ENCODE measurements at places on chromosomes 5 and 9. TPM values are rescaled to one million over a fixed set of nuclear protein-coding genes. Genes with fewer than 3 reads are reported as not detected.
A peak's percentile ranks its signal among the peaks of the same experiment; 100 is the strongest.

DNA sequence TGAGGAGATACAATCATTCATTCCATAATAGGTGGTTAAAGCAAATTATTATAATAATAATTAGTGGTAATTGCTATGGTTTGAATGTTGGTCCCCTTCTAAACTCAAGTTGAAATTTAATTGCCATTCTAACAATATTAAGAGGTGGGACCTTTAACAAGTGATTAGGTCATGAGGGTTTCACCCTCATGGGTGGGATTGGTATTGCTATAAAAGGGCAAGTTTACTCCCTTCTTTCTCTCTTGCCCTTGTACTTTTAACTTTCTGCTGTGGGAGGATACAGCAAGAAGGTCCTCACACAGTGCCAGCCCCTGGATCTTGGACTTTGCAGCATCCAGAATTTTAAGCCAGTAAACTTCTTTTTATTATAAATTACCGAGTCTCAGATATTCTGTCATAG, 101.9 kb upstream of the PARP8 start:
- H3K36me3 ChIP-seq: no peaks in the 10 kb centered on the region
- peak overlapping the region; percentile 51 for H3K27ac ChIP-seq
- no peaks in the 10 kb centered on the region for H3K4me1 ChIP-seq

DNA sequence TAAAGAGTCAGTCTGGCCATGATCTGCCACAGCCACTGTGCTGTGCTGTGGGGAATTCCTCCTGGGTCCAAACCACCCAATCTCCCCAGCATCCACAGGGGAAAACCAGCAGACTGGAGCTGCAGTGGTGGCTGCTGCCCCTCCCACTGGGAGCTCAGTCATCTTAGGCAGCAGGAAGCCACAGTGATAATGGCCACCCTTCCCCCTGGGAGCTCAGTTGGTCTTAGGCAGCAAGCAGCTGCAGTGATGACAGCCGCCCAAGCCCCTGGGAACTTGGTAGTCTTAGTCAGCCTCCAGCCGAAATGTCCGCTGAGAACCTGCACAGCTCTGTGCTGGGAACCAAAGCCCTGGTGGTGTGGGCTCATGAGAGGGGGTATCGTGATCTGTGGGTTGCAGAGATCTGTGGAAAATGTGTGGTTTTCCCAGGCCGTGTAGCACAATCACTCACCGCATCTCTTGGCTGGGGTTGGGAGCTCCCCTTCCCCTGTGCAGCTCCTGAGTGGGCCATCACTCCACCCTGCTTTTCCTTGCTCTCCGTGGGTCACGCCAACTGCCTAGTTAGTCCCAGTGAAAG, 38.4 kb upstream of the SMIM15 start:
- H3K4me3 ChIP-seq: no peak overlapping the region
- no peaks in the 10 kb centered on the region for H3K36me3 ChIP-seq
- peak overlapping the region; percentile 28 for H3K27ac ChIP-seq
- peaks cover 2% of the 10 kb centered on the region for H3K4me1 ChIP-seq

- peak; percentile 4 for DNase-seq
- H3K4me3 ChIP-seq: no peak overlapping the region
- H3K36me3 ChIP-seq: no peaks in the 10 kb centered on the region
Observed at GRCh38 chr9:72703574-72703973, 182.2 kb downstream of the TMC1 start.

MOCS2 gene
- total RNA-seq: 13.0 TPM

- H3K36me3 ChIP-seq: no peaks in the 10 kb centered on the region
- no peak for DNase-seq
- no peaks in the 10 kb centered on the region for H3K4me1 ChIP-seq
Observed at GRCh38 chr9:27699621-27700020, 126.3 kb upstream of the C9orf72 start.

GRCh38 chr5:39485079-39485478, 60.3 kb upstream of the DAB2 start:
- no peak overlapping the region for H3K4me3 ChIP-seq
- no peaks in the 10 kb centered on the region for H3K4me1 ChIP-seq
- no peaks in the 10 kb centered on the region for H3K36me3 ChIP-seq
- H3K27ac ChIP-seq: no peak overlapping the region

GRCh38 chr9:10079284-10079964, 533.4 kb downstream of the PTPRD start:
- H3K4me3 ChIP-seq: no peak overlapping the region
- no peaks in the 10 kb centered on the region for H3K4me1 ChIP-seq
- no peak overlapping the region for H3K27ac ChIP-seq
- H3K36me3 ChIP-seq: no peaks in the 10 kb centered on the region
- DNase-seq: no peak
- H3K27me3 ChIP-seq: no peaks in the 10 kb centered on the region

DNA sequence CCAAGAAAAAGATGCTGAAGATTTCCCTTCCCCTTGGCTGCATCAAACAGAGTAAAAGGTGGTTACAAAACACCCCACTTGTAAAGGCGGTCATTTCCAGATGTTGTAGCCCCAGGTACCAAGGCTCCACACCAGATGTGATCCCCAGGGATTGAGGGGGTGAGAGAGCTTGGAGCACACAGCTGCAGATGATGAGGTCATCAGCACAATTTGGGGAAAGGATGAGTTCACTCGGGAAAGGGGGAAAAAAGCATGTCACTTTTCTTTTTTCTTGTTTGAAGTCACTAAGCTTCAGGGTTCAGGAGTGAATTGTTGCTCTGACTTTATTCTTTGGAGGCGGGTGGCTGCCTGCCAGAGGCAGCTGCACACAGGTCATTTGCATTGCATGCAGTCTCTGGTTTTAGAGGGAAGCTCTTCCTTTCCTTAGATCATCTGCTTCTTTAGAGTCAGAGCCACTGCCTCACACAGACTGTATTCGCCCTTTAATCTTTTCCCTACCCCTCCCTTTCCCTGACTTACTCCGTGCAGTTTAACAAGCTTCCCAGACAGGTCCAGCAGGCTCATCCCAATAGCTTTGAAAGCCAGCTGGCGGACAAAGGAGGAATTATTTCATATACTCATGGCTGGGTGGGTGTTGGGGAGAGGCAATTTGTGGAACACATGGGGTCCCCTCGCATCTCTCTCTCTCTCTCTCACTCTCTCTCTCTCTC, 409.3 kb upstream of the SLC24A2 start:
- no peak overlapping the region for H3K27ac ChIP-seq
- no peak for DNase-seq
- no peaks in the 10 kb centered on the region for H3K4me1 ChIP-seq
- H3K36me3 ChIP-seq: no peaks in the 10 kb centered on the region

GRCh38 chr5:61100437-61100836, 61.8 kb downstream of the SMIM15 start:
- DNase-seq: no peak
- H3K4me1 ChIP-seq: no peaks in the 10 kb centered on the region
- H3K4me3 ChIP-seq: no peak overlapping the region

- no peak overlapping the region for H3K27ac ChIP-seq
- H3K27me3 ChIP-seq: no peaks in the 10 kb centered on the region
- H3K36me3 ChIP-seq: no peaks in the 10 kb centered on the region
- no peak for DNase-seq
Observed at GRCh38 chr9:100170556-100170955, 71.5 kb downstream of the INVS start.

GABRA6 gene
- total RNA-seq: not detected

- H3K27ac ChIP-seq: no peak overlapping the region
- H3K4me1 ChIP-seq: no peaks in the 10 kb centered on the region
- DNase-seq: no peak
- H3K36me3 ChIP-seq: no peaks in the 10 kb centered on the region
- no peak overlapping the region for H3K4me3 ChIP-seq
- no peaks in the 10 kb centered on the region for H3K27me3 ChIP-seq
Observed at GRCh38 chr9:70065572-70065971, 21.9 kb downstream of the MAMDC2 start.

DNA sequence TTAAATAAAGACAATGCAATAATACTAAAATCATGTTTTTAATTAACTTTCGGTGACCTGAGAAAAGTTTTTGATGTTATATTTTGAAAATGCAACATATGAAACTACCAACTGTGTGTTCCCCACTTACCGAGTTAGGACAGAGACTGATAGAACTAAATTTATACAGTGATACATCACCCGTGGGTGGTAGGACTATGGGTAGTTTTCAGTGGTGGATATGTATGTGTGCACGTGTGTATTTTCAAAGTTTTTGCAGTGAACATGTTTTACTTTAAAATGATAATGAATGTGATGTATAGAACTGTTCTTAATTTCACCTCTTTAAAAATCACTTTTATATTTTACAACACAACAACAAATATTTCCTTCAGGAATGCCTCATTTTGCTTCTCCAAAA, 25.0 kb upstream of the ACO1 start:
- no peaks in the 10 kb centered on the region for H3K36me3 ChIP-seq
- DNase-seq: no peak
- no peak overlapping the region for H3K4me3 ChIP-seq
- no peaks in the 10 kb centered on the region for H3K27me3 ChIP-seq
- no peaks in the 10 kb centered on the region for H3K4me1 ChIP-seq

GRCh38 chr9:98603821-98604383, 104.8 kb downstream of the GABBR2 start:
- H3K4me3 ChIP-seq: no peak overlapping the region
- no peaks in the 10 kb centered on the region for H3K27me3 ChIP-seq
- no peak overlapping the region for H3K27ac ChIP-seq

- no peak for DNase-seq
- H3K27me3 ChIP-seq: no peaks in the 10 kb centered on the region
- no peaks in the 10 kb centered on the region for H3K4me1 ChIP-seq
- H3K4me3 ChIP-seq: no peak overlapping the region
- H3K27ac ChIP-seq: no peak overlapping the region
- no peaks in the 10 kb centered on the region for H3K36me3 ChIP-seq
Observed at GRCh38 chr9:83449983-83450382, 88.2 kb downstream of the FRMD3 start.

GRCh38 chr9:34982361-34982760, 7.2 kb upstream of the DNAJB5 start:
- no peak overlapping the region for H3K27ac ChIP-seq
- peaks cover 35% of the 10 kb centered on the region for H3K4me1 ChIP-seq
- DNase-seq: no peak
- no peaks in the 10 kb centered on the region for H3K36me3 ChIP-seq

SMC5 gene
- 21.1 TPM for total RNA-seq

PRPF4 gene
- total RNA-seq: 31.7 TPM

CDH9 gene
- total RNA-seq: not detected

INSYN2B gene
- not detected for total RNA-seq

- H3K4me1 ChIP-seq: no peaks in the 10 kb centered on the region
- no peaks in the 10 kb centered on the region for H3K27me3 ChIP-seq
- no peak overlapping the region for H3K4me3 ChIP-seq
- no peak for DNase-seq
- no peaks in the 10 kb centered on the region for H3K36me3 ChIP-seq
Observed at GRCh38 chr9:91255327-91255726, 106.4 kb downstream of the AUH start.

DNA sequence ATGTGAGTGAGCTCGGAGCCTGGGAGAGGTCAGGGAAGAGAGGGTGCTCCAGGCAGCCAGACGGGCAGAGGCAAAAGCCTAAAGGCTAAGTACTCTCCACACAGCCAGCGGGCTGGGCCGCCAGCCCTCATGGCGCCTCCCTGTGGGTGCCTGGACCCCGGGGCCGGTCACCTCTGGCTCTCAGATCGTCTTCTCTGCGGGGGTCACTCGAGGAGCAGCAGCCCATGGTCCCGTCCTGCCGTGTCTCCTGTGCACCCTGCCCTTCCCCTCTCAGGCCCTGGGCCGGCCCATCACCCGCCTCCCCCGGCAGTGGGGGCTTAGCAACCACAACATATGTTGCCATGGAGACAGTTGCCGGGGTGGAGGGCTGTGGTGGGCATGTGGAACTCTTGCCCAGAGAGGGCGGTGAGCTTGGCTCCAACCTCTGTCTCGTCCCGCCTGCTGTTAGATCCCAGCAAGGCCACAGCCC, 4.2 kb downstream of the AK1 start:
- H3K4me3 ChIP-seq: no peak overlapping the region
- H3K27me3 ChIP-seq: no peaks in the 10 kb centered on the region
- no peak for DNase-seq

DNA sequence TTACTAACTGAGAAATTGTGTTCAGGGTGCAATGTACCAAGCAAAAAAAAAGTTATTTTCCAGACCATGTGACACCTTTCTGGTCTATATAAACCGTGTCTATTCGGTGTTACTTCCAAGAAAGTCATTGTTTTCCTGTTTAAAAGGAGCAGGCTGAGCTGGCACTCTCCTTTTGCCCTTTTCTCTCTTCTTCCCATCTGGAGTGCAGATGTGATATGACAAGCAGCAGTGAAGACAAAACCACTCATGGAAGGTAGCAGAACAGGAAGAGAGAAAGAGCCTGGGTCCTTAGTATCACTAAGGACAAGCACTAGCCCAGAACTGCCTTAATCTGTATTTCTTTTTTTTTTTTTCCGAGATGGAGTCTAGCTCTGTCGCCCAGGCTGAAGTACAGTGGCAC, 25.6 kb downstream of the LYRM7 start:
- H3K27me3 ChIP-seq: no peaks in the 10 kb centered on the region
- H3K4me1 ChIP-seq: no peaks in the 10 kb centered on the region
- no peak for DNase-seq
- no peak overlapping the region for H3K27ac ChIP-seq
- no peaks in the 10 kb centered on the region for H3K36me3 ChIP-seq

TMEM171 gene
- total RNA-seq: not detected

PCDHAC1 gene
- total RNA-seq: not detected

GRCh38 chr9:76602199-76602598, 143.2 kb downstream of the GCNT1 start:
- no peak for DNase-seq
- no peaks in the 10 kb centered on the region for H3K36me3 ChIP-seq
- H3K27ac ChIP-seq: no peak overlapping the region
- H3K4me1 ChIP-seq: peaks cover 10% of the 10 kb centered on the region
- H3K27me3 ChIP-seq: no peaks in the 10 kb centered on the region

WNT8A gene
- total RNA-seq: not detected

DNA sequence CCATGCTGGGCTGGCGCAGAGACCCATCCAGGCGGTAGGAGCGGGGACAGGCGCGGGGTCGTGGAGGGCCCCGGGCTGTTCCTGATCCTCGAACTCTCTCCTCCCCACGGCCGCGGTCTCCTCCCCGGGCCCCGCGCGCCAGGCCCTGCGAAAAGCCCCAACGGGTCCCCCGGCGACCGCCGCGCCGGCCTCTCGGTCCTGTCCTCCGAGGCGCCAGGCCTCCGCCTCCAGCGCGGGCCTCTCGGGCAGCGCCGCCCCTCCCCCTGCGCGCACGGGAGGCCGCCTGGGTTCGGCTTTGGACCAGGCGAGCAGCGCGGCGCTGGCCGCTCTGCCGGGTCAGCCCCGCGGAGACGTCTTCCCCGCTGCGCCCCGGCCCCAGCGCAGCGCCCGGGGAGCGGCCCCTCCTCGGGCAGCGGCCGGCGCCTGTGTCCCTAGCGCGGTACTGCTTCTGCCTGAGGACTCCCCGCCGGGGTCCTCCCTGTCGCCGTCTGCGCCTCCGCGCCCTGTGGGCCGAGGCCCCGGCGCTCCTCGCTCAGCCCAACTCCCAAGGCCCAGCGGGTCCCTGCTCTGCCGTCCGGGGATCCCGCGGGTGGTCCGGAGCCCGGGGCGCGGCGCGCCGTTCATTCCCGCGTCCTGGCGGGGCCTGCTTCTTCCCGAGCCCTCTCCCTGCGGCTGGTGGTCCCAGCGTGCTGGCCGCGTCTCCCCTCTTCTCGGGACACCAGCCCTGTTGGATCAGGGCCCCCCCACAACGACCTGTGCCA, 13.4 kb downstream of the COL23A1 start:
- no peaks in the 10 kb centered on the region for H3K36me3 ChIP-seq
- DNase-seq: no peak
- H3K27me3 ChIP-seq: no peaks in the 10 kb centered on the region
- H3K4me1 ChIP-seq: no peaks in the 10 kb centered on the region

ADAMTS19 gene
- not detected for total RNA-seq

- no peak for DNase-seq
- no peaks in the 10 kb centered on the region for H3K36me3 ChIP-seq
- no peak overlapping the region for H3K27ac ChIP-seq
- H3K27me3 ChIP-seq: no peaks in the 10 kb centered on the region
- no peaks in the 10 kb centered on the region for H3K4me1 ChIP-seq
Observed at GRCh38 chr5:129246088-129246487, 151.5 kb downstream of the ISOC1 start.

WDR31 gene
- total RNA-seq: 0.97 TPM
